HT1080 (cell line): ENCODE measurements at places on chromosomes 3 and 15. TPM values are rescaled to one million over a fixed set of nuclear protein-coding genes. Genes with fewer than 3 reads are reported as not detected.

GRCh38 chr3:117463276-117464115 is 753.9 kb downstream of the TUSC7 start:
- DNase-seq: no peak

DNA sequence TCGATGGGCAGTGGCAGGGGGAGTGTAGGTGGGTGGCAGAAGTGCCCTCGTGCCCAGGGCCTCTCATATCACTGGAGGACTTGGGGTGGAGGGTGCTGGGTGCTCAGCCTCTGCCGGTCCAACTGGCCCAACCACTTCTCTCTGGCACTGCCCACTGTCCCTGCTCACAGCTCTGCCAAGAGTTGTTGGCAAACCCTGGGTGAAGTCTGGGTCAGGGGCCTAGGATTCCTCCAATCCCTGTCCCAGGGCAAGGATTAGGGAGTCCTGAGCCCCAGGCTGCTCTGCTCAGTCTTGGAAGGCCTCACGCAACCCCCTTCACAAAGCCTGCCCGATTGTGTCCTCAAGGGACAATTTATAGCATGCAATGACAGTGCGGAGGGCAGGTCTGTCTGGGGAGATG is 5.2 kb upstream of the PRKCD start:
- DNase-seq: no peak

- no peak for DNase-seq
Observed at GRCh38 chr3:55690726-55691125, 203.6 kb upstream of the WNT5A start.

GRCh38 chr3:114880078-114880477 is 267.0 kb downstream of the ZBTB20 start:
- peak; percentile 32 for DNase-seq

- no peak for DNase-seq
Observed at GRCh38 chr3:160829486-160830009, 73.5 kb downstream of the PPM1L start.

DNA sequence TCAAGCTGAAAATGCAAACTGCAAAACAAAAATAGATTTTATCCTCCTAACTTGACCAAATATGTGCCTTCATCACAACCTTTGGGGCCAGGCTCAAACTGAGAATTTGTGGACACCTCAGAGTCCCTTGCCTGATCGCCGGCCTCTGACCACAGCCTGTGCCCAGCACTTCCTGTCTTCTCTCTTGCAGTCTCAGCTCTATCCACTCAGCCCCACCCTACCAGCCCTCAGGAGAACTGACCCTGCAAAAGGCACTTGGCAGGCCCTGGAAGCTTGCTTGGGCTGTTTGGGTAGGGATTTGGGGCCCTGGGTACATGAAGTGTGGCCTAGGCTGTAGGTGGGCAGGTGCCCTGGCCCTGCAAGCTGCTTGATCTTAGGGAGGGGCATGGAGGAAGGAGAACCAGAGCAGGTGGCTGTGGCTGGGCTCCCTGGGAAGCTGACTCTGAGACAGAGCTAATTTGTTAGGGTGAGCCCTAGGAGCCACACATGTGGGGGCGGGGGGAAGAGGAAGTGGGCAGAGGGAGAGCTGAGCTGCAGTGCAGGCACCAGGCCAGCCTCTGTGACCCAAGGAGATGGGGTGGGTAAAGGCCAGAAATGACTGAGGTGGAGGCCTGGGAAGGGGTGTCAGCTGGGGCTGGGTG is 8.6 kb downstream of the CLEC3B start:
- DNase-seq: peak; percentile 40

The LRRC49 gene
- total RNA-seq: 6.2 and 6.7 TPM in 2 replicates

The C3orf85 gene
- total RNA-seq: not detected in 2 replicates

The SLTM gene
- 74.0 and 75.8 TPM in 2 replicates for total RNA-seq

The GOLGA6L7 gene
- not detected in 2 replicates for total RNA-seq
